ENCODE measurements at places on chromosomes 11 and 22.

DNA sequence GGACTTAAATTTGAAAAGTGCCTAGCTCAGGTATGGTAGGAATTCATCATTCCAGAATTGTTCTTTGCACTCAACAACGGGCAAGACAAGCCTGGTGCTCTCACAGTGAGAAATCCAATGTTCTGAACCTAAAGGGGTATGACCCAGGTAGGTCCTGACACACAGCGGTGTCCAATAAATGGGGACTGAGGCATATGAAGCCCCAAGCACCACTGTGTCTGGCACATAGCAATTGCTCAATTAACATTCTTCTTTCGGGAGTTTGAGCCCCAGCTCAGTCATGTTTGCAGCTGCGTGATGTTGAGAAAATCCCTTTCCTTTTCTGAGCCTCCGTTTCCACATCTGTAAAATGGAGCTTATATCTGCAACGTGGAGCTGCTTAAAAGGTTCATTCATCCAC lies 535.8 kb downstream of the MIAT start:
- no peak for DNase-seq

- DNase-seq = no peak
Observed at GRCh38 chr11:73267122-73267846, 4.9 kb upstream of the P2RY6 start.

- no peak for DNase-seq
Observed at GRCh38 chr22:17981497-17981896, 42.9 kb downstream of the MICAL3 start.

- DNase-seq = no peak
Observed at GRCh38 chr11:121763526-121763925, 310.8 kb upstream of the SORL1-AS1 start.

DNA sequence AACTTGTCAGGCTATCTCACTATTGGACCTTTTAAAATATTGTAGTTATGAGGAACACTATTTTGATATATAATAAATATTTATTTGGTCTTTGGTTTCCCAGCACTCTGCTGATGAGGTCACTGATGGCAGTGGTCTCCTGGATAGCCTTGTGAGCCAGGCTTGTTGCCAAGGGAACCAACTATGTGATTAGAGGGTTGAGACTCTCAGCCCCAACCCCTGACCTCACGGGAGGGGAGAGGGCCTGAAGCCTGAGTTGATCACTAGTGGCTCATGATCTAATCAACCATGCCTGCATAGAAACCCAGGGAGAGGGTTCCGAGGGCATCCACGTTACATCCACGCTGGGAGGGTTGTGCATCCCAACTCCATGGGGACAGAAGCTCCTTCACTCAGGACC lies 10.8 kb downstream of the PANX1 start:
- no peak for DNase-seq

DNA sequence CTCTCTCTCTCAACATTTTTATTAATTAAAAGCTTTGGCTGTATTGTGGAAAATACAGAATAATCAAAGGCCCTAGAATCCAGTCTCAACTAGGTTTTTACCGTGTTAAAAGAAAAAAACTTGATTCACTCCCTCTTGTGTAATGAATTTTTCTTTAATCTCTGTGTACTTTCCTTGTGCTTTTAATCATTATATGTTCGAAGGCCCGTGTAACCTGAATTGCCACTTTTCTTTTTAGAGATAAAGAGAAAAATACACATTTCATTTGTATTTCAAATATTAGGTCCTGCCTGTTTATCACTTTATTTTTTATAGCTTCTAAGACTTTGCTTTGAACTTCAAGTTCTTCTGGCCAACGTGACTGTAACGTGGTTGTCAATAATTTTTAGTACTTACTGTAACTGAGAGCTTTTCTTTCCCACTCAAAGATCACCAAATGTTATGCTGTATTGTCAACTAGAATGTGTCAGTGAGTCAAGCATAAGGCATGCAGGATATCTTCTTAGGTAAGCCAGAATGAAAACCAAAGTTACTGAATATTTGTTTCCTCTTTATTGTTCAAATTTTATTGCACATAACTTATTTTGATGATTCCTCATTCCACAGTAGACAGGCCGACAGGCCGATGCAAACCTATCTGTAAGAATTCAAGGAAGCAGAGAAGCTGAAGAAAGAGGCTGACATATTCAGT lies 23.3 kb upstream of the FAR1 start:
- DNase-seq = no peak

DNA sequence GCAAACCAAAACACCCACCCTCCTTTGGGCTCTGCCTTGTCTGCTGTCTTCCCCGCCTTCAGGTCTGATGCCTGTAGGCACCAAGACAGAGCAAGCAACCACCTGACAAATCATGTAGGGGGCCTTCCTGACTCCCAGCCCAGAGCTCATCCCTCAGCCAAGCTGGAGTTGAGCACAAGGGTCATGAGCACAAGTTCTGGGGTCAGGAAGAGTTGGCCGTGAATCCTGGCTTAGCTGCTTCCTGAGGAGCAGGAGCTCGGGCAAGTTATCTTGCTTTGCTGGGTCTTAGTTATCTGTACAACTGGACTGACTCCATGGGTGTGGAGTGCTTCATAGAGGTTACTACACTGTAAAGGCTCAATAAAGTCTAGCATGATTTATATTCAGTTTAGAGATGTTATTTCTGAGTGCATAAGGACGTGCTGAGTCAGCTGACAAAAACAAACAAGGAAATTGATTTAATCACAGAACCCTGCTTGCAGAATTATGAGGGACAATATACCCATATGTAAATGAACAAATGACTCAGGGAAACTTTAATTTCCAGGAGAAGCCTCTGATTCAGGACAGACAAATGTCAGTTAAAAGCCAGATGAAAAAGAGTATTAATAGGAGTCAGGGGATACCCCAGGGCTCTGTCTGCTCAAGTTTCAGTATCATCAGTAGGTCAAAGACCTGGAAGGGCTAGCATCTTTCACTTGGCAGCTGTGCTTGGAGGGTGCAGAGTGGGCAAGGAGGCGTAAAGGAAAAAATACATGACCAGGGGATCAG lies 15.0 kb upstream of the APOA1 start:
- DNase-seq = no peak

DNA sequence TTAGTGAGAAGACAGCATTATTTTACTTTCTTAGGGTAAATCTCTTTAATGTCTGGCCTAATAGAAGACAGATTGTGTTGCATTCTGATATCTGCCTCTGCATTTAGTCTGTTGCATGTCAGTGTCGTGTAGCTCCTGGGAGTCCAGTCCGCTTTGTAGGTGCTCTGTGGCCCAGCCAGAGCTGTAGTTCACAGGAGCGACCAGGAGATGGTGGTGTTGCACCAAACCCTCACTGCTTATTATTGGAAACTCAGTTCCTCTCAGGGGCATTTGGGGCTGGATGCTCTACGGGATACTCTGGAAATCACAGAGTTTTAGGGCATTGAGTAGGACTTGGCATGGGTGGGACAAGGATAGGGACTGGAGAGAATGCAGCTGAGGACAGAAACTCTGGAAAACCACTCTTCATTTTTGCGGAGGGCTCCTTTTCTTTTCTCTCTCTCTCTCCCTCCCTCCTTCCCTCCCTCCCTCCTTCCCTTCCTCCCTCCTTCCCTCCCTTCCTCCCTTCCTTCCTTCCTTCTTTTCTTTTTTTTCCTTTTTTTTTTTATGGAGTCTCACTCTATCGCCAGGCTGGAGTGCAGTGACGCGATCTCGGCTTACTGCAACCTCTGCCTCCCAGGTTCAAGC lies 21.7 kb downstream of the MIAT start:
- peak; percentile 79 for DNase-seq

DNA sequence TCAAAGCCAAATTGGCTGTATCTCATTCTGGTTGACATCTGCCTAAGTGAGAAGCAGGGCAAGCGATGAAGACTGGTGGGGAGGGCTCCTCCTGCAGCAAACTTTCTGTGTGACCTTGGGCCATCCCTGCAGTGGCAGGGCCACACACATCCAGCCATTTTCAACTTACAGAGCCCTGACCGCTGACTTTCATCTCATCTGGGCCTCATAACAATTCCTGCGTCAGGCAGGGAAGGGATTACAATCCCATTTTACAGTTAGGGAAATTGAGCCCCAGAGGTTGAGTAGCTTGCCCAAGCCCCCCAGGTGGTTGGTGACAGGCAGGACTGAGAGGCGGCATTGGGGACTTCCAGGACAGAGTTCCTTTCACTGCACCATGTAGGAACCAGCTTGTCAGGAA lies 21.9 kb downstream of the TPBGL start:
- no peak for DNase-seq

DNA sequence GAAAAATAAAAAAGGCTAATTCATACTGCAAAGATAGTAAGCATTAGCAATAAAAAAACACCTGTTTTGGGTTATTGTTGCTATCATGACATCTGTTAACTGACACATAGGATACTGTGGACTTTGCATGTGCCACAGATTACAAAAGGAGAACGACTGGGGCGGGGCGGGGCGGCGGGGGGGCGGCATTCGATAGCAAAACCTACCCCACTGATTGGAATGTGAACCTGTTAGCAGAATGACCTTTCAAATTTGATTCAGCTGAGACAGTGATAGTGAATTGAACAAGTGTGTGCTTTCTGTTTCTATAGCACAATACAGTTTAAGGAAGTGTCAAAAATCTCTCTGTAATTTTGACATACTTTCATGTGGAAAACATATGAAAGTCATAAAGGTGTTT lies 14.9 kb downstream of the MMP20 start:
- DNase-seq = no peak

GRCh38 chr22:44445731-44446130 lies 52.3 kb downstream of the RTL6 start:
- no peak for DNase-seq

- no peak for DNase-seq
Observed at GRCh38 chr22:36384766-36385481, 2.8 kb downstream of the MYH9 start.

- no peak for DNase-seq
Observed at GRCh38 chr11:13152736-13153541, 124.7 kb upstream of the BMAL1 start.

DNA sequence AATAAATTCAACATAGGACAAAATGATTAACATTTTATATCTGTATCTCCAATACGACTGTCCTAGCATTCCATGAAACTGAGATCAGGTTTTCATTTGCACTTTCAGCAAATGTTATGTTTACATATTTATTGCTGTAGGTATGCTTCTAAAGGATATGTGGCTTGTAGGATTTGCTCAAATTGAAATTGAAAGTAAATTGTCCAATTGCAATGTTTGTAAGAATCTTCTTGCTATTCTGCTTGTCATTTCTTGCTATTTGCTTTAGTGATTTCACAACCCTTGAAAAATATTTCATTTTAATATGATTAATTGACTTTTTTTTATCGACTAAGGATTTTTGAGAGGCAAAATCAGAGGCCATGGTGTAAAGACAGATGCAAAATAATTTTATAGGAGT lies 904.2 kb upstream of the RAG2 start:
- no peak for DNase-seq

GRCh38 chr11:117966908-117967307 lies 19.3 kb upstream of the IL10RA start:
- no peak for DNase-seq

DNA sequence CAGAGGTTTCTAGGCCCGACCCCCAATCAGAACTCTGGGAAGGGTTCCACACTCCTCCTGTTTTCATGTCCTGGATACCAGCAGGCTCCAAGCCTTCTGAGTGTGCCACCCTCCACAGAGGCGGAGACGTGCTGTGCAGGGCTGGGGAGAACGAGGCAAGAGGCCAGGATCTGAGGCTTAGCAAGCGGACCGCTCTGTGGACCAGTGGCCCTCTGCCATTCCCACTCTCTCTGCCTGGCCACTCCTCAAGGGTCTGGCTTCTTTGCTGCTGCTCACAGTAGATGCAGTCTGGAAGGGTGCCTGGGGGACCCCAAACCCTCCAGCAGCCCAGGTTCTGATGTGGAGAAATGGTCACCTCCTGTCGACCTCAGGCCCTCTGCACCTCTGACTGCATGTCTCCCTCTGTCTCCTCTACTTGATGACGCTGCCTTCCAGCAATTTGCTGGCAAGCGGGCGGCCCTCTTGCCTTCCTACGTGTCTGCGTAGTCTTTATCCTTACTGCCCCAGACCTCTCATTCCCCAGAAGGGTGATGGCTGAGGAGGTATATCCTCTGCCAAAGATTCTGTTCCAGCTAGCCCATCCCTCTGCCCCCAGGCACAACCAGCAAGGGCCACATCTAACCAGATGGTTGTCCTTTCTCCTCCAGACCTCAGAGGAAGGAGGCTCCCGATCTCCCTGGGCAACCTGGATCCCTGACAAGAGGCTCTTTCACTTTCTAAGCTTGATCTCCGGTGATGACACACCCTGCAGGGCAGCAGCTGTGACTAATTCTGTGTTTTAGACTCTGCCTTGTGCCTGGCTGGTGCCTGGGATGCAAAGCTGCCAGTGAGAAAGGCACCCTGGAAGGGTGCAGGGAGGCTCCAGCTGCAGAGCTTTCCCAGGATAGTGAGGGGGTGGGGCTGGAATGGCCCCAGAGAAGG lies 87.3 kb downstream of the NAT10 start:
- DNase-seq = peak; percentile 75

DNA sequence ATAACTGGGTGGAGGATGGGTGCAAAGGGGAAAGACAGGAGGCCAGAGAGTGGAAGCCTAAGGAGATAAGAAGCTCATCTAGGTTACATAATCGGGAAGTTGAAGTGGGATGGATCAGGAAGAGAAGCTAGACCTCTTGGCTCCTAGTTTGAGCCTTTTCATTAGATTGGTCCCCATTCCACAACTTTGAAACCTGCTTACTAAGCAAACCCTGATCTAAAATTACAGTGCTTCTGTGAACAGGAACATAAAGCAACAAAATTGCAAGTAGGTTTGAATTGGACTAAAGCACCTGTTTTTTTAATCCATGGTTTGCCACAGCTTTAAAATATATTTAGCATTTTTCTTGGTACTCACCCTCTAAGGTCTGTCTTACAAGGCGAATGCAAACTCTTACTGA lies 80.4 kb upstream of the EED start:
- no peak for DNase-seq

DNA sequence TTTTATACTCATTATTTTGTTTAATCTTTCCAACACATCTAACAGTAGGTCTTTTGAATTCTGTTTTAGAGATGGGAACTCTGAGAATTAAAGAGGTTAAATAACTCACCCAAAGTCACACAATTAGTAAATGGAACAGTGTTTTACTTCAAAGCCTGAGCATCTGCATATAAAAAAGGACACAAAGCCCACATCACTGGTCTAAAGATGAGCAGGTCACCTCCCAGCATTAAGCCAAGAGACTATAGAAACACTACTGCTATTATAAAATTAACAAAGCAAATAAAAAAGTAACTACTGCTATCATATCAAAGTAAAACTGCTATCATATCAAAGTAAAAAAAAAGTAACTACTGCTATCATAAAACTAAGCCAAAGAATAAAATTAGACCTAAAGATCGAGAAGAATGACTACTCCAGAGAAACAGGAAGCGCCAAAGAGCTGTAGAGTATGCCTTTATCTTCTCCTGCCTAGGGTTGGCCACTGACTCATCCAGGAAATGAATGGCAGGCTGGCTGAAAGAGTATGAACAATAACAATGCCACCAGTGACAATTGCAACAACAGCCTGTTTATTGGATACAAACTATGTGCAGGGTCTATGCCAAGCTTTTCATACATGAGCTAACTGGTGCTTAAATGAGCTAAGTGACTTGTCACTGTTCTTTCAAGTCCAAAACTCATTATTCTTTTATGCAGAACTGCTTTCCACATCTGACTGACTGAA lies 1153.0 kb upstream of the TENM4 start:
- no peak for DNase-seq
